ENCODE measurements at places on chromosomes 13 and 19. TPM values are rescaled to one million over a fixed set of nuclear protein-coding genes. Genes with fewer than 3 reads are reported as not detected.
A peak's percentile ranks its signal among the peaks of the same experiment; 100 is the strongest.

- no peak for DNase-seq
Observed at GRCh38 chr13:113040031-113040430, 65.6 kb upstream of the F7 start.

DNA sequence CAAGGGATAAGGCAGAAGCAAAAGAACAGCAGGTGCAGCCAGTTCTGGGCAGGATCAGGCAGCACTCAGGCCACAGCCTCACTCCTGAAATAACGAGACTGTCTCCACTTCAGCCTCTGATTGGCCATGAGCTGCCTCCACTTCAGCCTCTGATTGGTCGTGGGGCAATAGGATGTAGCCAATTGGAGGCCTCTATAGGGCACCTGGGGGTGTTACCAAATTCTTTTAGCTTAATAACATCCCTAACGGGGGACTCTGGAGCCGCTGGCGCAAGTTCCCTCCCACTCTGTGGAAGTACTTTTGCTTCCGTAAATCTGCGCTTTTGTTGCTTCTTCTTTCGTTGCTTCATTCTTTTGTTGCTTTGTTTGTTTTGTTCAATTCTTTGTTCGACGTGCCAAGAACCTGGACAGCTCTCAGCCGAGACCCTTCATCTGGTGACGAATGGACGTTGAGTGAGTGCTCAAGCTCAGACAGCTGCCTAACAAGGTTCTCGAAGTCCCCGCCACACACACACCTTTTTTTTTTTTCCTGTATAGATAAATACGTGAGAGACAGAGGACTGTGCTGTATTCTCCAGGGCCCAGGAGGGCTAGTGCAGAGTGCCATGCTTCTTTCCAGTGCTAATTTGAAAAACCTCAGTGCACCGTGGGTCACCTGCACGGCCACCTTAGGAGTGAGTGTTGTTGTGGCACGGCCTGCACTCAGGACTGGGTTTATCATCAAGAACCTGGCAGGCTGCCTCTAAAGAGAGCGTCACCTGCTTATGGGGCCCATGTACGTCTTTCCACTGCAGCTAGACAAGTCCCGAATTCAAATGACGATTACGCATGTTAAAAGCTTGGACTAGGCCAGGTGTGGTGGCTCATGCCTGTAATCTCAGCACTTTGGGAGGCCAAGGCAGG lies 32.0 kb upstream of the TUBGCP3 start:
- no peak for DNase-seq

GRCh38 chr19:54923276-54923675 lies 17.3 kb downstream of the NCR1 start:
- no peak for DNase-seq

- DNase-seq: peak; percentile 67
Observed at GRCh38 chr13:24220086-24220703, 59.7 kb downstream of the SPATA13 start.

GRCh38 chr13:102295316-102296048 lies 106.4 kb downstream of the FGF14 start:
- DNase-seq: no peak

- peak; percentile 80 for DNase-seq
Observed at GRCh38 chr19:48568345-48568886, 16.4 kb downstream of the SULT2B1 start.

DNA sequence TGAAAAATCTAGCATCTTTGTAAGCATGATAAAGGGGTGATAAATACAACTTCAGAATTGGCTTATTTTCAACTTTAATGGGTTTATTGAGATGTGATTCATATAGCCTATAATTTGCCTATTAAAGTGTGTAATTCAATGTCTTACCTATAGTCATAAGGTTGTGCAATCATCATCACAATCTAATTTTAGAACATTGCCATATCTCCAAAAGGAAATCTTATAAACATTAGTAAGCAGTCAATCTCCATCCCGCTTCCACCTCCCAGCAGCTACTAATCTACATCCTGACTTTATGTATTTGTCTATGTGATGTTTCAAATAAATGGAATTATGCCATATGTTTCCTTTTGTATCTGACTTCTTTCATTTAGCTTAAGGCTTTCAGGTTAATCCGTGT lies 145.2 kb upstream of the KLHL1 start:
- no peak for DNase-seq

DNA sequence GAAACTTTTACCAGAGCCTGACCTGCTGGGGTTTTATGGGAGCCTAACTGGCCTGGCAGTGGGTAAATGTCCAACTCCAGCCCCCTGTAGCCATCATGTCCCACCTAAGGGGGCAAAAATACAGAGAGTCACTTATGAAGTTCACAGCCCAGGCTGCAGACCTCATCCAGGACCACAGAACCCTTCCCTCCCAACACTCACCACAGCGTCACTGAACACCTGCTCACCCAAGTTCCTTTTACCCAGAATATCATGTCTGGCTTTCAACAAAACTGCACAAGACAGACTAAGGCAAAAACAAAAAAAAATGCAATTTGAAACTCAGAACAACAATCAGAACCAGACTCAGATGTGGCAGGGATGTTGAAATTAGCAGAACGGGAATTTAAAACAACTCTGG lies 6.4 kb downstream of the CEACAM3 start:
- DNase-seq: no peak

DNA sequence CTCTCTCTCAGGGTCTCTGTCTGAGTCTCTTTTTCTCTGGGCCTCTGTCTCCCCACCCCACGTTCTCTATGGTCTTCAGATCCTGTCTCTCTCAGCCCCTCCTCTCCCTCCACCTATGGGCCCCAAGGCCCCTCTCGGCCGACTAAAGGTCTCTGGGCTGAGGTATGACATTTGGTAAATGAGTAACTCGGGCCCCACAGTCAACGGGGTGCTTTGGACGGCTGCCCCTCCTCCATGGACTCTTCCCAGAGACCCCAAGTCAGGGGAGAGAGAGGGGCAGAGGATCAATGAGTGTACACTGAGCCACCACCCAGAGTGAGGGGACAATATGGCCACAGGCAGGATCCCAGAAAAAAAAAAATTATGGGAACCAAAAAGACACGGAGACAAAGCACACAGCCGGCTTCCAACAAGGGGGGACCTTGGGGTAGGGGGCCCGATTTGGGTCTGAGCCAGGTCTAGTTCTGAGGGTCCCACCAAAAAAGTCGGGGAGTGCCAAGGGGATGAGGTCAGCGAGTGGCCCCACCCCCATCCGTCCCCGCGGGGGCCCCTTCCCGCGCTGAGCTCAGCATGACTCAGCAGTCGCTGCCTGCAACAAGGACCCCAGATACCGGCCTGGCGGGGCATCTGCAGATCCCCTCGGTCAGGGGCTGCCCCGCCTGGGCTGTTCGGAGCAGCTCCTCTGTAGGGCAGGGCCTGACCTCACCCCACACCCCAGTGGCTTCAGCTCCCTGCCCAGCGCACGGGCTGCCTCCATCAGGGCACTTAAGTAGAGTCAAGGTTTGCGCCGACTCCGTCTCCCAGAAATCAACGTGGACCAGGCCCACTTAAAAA lies 1.5 kb upstream of the FTL start:
- peak; percentile 83 for DNase-seq

- no peak for DNase-seq
Observed at GRCh38 chr13:99003186-99003585, 25.3 kb upstream of the DOCK9 start.

- peak; percentile 48 for DNase-seq
Observed at GRCh38 chr13:48125794-48126228, 30.9 kb upstream of the MED4 start.

DNA sequence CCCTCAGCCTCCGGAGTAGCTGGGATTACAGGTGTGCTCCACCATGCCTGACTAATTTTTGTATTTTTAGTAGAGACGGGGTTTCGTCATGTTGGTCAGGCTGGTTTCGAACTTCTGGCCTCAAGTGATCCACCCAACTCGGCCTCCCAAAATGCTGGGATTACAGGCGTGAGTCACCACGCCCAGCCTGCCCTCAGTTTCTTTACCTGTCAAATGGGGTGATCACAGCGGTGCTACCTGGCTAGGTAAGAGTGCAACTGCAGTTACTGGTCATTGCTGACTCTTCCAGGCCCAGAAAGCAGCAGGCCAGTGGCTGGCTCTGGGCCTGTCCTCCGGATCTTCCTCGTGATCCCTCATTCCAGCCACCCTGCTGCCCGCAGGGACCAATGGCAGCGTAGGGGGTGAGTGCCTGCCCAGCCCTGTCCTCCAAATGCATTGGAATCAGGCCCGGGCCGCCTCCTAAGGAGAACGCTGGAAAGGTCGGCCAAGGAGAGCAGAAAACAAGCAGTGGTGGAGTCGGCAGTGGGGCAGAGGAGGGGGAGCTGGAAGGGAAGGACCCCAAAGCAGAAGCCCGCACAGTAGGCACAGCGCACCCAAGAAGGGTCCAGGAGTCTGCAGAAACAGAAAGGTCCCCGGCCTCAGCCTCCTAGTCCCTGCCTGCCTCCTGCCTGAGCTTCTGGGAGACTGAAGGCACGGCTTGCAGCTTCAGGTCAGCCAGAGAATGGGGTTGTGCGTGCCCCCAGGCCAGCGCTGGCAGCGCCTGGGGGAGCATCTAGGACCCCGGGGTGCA lies 1.8 kb upstream of the SLC27A1 start:
- no peak for DNase-seq

DNA sequence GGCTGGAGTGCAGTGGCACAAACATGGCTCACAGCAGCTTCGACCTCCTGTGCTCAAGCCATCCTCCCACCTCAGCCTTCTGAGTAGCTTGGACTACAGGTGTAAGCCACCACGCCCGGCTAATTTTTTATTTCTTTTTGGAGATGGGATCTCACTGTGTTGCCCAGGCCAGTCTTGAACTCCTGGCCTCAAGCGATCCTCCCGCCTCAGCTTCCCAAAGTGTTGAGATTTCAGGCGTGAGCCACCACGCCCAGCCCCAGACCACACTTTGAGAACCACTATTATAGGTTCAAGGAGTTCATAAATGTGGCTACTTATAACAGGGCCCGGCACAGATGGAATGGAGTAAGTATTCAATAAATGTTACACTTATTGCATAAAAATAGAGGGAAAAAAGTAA lies 3.3 kb upstream of the SCN1B start:
- no peak for DNase-seq

GRCh38 chr13:97226788-97227627 lies 4.9 kb downstream of the MBNL2 start:
- no peak for DNase-seq

- DNase-seq: peak; percentile 83
Observed at GRCh38 chr19:18280247-18281081, 958 bp downstream of the JUND start.

GRCh38 chr13:49404703-49405020 lies 39.2 kb downstream of the CAB39L start:
- DNase-seq: no peak

- DNase-seq: no peak
Observed at GRCh38 chr19:50555450-50556281, 12.6 kb downstream of the LRRC4B start.

- DNase-seq: no peak
Observed at GRCh38 chr13:103009051-103009840, 57.0 kb downstream of the SLC10A2 start.

GRCh38 chr13:108638901-108639300 lies 9.5 kb downstream of the MYO16 start:
- DNase-seq: no peak

GRCh38 chr13:57345526-57345925 lies 178.5 kb downstream of the PRR20E start:
- DNase-seq: no peak

- DNase-seq: no peak
Observed at GRCh38 chr13:44908266-44908665, 81.0 kb downstream of the NUFIP1 start.

DNA sequence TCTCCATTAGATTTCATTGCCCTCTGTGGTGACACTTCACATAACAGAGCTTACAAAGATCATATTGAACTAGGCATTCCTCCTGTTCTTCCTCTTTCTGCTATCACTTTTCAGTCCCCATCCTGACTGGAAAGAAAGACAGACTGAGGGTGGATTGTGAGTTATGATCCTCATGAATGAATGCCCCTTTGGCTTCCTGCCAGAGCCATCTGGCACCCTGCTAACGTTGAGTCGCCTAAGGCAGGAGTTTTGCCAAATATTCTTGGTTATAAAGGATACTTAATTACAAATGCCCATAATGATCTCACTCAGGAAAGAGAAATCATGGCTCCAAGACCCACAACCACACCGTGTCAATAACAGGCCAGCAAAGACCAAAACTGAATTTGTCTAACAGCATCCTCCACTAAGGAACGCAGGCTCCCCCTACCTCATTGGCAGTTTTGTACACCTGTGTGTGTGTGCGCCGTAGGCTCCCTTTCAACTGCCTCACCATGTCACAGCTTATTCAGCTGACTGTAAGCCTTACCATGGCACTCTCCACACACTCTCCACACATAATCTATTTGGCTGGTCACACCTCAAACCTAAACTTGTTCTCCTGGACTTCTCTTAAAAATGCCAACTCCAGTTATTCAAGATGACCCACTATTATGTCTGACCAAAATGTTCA lies 15.5 kb downstream of the ZNF211 start:
- DNase-seq: no peak

CLDN10 gene
- 16.6 TPM for polyA plus RNA-seq

DCT gene
- 0.74 TPM for polyA plus RNA-seq

DUXA gene
- not detected for polyA plus RNA-seq

ZC3H4 gene
- 30.4 TPM for polyA plus RNA-seq

CYP2S1 gene
- polyA plus RNA-seq: 0.46 TPM

LRRC25 gene
- polyA plus RNA-seq: 2.6 TPM

ZNF729 gene
- not detected for polyA plus RNA-seq

CYP4F12 gene
- 1.8 TPM for polyA plus RNA-seq

All from hindlimb muscle (tissue), 1 donor.